Right lobe of liver (tissue), 6 donors: ENCODE measurements at places on chromosomes 11 and 22. TPM values are rescaled to one million over a fixed set of nuclear protein-coding genes. Genes with fewer than 3 reads are reported as not detected.

CFL1 gene
- 242 TPM for total RNA-seq

INS gene
- total RNA-seq, result not detected

KCNK7 gene
- total RNA-seq, result not detected

DNA sequence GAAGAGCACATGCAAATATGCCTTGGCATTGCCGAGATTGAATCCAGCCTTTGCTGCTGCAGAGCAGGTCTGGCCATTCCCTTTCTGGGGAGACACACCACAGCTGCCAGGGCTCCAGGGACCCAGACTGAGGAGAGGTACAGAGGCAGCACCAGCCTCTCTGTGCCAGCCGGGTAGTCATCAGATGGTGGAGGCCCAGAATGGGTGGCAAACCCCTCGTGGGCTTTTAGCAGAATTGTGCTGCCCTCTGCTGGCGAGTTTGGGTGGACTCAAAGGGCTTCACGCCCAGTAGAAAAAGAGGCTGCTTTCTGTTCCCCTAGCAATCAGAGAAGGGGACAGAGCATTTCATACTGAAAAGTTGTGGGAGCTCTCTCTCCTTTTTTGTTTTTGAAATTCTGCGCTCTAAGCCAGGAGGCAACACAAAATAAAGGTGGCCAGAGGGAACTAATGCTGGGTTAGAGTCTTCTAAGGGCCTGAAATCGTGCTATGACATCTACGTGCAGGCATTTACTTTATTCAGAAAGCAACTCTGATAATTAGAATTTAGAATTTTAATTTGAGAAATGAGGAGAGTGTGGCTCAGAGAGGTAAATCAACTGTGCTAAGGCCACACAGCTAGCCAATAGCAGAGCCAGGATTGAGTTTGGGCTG, 158.8 kb upstream of the NAV2 start:
- peak; percentile 84 for DNase-seq

GRCh38 chr11:81444297-81444696, 1289.4 kb downstream of the FAM181B start:
- no peak for DNase-seq
